Mucosa of gallbladder (tissue), 1 donor: ENCODE measurements at places on chromosomes 12 and 14.

- DNase-seq, result no peak
Measured at GRCh38 chr12:4943067-4943937, 33.6 kb downstream of the KCNA1 start.

DNA sequence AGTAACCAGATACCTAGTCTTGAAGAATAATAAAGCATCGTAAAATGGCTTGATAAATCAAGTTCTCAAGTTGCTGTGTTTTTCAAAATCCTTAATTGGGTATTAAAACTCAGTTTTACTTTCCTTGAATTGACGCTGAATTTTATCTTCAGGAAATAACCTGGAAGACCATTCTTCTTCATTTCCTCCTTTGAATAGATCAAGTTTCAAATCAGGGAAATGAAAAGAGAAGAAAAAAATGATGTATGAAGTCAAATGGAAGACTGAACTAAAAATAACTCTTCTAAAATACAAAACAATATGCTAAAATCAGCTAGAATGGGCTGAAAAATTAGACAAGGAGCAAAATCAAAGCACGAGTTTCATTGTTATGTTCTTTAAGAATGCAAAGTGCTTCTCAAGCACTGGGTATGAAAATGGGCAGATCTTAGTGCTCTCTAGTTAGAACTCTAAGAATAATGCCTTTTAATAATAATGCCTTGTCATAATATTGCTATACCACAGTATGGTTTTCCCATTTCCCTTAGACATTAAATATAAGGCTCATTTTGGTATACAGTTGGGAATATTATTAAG lies 54.6 kb upstream of the CLEC14A start:
- DNase-seq, result no peak

- DNase-seq, result no peak
Measured at GRCh38 chr12:44696542-44696941, 179.6 kb downstream of the NELL2 start.

GRCh38 chr12:55017416-55017925 lies 2.3 kb upstream of the NEUROD4 start:
- no peak for DNase-seq

- no peak for DNase-seq
Measured at GRCh38 chr14:70881549-70882177, 25.6 kb upstream of the PCNX1 start.

DNA sequence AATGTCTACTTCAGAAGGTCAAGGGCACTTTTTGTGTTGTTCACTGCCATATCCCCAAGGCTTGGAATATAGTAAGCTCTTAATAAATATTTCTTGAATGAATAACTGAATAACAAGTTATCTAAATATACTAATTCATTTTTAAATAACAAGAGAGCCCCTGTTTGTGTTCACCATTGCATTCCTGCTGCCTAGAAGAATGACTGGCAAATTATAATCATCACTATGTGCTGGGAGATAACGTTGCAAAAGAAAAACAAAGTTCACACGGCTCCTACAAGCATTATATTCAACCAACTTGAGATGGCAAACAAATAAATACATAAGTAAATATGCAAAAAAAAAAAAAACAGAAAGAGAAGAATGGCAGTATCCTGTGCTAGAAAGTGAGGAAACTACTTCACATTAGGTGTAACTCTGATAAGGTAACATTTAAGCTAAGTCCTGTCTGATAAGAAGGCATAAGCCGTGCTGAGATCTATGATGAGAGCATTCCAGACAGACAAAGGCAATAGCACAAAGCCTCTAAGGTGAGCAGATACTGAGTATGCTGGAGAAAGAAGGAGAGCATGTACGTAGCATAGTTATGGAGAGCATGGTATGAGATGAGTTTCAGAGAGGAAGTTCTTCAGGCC lies 9.2 kb upstream of the TSPAN8 start:
- no peak for DNase-seq

DNA sequence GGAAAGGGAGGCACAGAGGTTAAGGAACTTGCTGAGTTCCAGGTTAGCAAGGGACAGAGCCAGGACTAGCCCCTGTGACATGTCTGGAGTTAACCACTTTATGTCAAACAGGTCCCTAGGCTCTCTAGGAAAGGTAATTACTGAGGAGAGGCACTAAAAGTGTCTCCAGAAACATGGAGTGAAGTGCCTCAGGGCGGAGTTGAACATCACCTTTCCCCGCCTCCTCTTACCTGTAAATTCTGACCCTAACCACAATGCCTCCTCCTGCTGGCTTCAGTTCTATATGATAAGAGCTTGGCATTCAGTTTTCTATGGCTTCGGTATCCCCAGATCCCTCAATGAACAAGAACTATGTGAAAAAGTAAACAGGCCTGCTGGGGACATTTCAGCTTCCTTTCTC lies 18.1 kb downstream of the RPH3A start:
- DNase-seq, result no peak

DNA sequence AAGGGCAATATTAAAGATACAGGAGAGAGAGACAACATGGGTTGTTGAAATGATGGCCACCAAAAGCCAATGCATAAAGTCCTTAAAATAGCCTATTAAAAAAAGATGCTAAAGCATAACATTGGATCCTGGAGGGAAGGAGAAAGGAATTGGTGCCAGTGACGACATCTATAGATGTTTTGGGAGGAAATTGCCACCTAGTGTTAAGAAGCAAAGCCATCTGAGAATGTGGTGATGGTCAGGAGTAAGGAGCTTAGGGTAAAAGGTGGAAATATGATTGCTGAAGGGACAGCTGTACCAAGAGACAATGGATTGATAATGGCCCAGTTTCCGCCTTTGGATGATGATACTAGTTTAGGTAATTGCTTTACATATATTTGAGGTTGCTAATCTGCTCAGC lies 85.1 kb downstream of the TMEM30B start:
- DNase-seq, result no peak

DNA sequence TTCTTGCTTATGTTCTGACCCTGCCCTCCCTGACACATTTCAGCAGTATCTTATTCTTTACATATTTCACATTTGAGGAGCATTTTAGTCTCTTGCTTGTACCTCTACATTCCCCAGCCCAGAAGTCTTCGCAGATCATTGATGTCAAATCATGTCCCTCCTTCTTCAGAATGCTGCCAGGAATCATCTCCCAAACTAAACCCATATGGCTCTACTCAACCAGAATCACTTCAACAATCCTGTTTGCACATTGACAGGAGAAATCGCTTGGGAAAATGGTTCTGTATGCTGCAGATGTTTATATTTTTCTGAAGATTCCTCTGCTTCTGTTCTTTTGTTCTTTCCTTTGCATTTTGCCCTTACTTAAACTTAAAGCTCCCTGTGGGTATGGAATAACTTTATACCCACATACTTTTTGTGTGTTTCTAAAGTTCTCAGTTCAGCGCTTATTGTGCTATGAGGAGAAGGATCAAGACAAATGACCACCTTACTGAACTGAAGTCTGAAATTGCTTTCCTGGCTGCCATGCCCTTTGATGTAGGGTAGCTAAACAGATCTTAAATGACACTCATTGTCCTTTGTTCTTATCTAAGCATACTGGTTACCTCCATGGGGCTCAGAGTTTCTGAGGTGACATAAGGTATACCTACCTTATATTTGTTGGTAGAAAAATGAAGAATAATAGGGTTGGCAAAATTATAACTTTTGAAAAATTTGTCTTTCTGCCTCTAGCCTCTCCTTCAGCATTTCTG lies 134.6 kb downstream of the SLC25A21 start:
- no peak for DNase-seq

- no peak for DNase-seq
Measured at GRCh38 chr12:132202929-132203721, 58.9 kb downstream of the NOC4L start.

DNA sequence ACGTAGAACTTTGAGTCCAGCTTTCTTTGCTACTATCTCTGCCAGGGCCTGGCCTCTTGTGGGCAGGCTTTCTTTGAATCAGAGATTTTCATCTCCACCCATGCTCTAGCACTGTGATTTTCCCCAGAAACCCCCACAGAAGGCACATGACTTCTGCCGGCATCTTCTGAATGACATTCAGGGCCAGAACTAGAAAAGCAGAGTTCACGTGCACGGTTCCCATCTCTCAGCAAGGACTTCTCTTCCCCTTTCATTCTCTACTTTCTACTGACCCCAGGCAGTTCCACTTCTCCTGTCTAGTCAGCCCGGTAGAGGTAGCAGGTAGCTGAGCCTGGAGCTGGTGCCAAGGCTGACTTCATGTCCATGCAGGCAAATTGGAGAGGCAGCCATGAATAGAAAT lies 26.9 kb downstream of the BATF start:
- no peak for DNase-seq

GRCh38 chr12:110269622-110270124 lies 11.4 kb upstream of the ATP2A2 start:
- DNase-seq, result peak; percentile 35

- no peak for DNase-seq
Measured at GRCh38 chr12:130490674-130491073, 153.0 kb downstream of the PIWIL1 start.

DNA sequence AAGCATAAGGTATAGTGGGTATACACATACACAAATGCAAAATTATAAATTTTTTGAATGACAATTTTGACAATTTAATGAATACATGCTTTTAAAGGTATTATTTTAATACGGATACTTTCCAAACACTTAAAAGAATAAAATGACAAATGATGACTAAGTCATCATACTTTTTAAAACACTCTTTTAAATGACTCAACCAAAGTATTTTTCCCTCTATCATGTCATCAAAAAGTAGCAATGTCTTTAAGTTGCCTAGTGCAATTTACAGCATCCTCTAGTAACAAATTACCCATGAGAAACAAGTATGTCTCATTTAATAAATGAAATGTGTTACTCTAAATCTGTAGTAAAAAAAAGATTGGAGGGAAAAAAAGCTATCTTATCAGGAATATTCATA lies 73.3 kb downstream of the RPS6KA5 start:
- no peak for DNase-seq

- DNase-seq, result peak; percentile 74
Measured at GRCh38 chr14:101980700-101981099, 16.3 kb downstream of the DYNC1H1 start.

DNA sequence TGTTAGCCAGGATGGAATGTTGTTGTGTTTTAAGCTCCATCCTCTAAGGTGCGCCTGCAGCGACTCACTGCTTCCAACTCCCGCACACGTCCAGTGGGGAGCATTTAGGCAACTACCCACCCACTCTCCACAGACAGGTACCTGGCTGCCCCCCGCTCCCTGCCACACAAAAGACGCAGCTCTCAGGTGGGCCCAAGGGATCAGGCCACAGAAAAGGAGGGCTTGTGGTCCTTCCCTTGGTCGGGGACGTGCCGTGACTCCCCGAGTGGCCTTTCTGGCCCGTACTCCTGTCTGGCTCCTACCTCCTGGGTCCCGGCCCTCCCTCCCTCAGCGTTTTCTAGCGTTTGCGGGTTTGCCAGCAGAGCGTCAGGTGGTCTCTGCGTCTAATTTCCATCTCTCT lies 16.2 kb downstream of the TEDC1 start:
- no peak for DNase-seq

DNA sequence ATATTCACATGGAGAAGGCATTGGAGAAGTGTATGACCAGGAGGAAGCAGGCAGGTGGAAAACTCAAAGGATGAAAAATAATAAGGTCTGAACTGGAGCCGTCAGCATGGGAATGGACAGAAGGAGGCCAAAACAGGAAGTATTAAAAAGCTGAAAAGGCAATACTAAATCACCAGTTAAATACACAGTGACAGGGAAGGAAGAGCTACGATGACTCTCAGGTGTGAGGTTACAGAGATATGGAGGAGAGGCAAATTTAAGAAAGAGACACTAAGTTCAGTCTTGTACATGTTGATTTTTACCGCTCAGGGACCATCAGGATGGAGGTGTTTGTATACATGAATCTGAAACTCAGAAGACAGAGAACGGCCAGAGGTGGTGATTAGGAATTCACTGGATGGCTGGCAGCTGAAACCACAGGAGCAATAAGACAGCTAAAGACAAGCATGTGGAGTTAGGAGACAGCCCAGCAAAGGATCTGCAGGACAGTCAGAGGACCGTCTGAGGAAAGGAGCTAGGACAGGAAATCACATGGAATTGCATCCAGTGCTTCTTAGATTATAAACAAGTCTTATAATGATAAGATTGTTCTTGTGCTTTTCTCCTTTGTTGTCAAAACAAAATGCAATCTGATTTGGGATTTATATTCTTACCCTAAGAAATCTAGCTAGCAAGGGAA lies 33.9 kb upstream of the CDKN3 start:
- no peak for DNase-seq

GRCh38 chr14:94541234-94541975 lies 19.8 kb upstream of the SERPINA4 start:
- DNase-seq, result no peak

GRCh38 chr14:51533160-51533559 lies 118.5 kb upstream of the FRMD6 start:
- DNase-seq, result no peak

GRCh38 chr12:102023343-102023930 lies 38.4 kb downstream of the WASHC3 start:
- no peak for DNase-seq

- no peak for DNase-seq
Measured at GRCh38 chr14:34046799-34047520, 96.1 kb upstream of the EGLN3 start.

GRCh38 chr12:114976959-114977358 lies 293.0 kb upstream of the TBX3 start:
- no peak for DNase-seq

DNA sequence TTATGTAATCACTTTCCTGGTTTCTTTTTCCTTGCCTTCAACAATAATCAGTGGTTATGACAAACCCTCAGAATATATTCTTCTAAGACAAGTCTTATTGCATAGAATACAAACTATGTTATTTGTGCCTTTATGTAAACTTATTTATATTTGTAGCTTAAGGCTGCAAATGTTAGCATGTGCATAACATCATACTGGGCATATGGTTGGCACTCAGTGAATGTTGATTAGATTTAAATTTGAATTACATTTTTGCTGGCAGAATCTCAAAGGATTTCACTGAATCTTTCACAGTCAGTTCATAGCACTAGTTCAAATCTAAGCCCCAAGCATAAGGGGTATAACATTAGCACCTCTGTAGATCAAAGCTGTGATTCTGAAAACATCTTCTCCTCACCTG lies 113.2 kb upstream of the AEBP2 start:
- DNase-seq, result no peak

DNA sequence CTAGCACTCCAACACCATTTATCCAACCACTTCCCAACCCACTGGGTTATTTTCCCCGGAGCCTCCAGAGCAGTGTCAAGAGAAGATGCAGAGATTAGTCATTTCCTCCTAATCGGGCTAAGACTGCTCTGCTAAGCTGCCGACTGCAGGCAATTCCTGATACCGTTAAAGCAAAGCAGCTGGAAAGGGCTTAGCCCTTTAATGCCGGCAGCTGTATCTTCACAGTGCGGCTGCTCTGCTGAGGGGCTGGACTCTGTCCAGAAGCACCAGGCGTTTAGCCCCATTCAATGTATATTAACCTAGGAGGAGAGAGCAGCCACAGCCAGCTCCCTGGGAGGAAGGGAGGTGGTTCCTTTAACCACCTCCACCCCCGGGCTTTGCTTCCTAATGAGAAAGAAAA lies 11.1 kb downstream of the AQP6 start:
- no peak for DNase-seq

DNA sequence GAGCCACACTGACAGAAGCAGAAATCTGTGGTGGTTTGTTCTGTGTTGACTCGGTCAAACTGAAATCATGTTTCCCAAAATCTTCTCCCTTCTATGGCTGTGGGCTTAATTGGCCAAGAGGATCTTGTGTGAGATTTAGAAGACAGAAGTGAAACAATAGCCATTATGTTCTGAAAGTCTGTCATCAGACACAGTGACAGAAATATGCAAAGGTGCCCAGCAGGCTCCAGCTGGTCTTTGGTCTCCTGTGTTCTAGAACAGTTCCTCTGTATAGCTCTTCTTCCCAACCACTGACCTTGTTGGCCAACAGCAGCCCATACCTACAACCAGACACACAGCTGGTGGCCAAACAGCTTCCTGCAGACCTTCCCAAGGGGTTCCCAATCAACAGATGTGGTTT lies 25.0 kb upstream of the COCH start:
- DNase-seq, result no peak
